ENCODE measurements at places on chromosomes 3 and 15. TPM values are rescaled to one million over a fixed set of nuclear protein-coding genes. Genes with fewer than 3 reads are reported as not detected.

CTXN2 gene
- total RNA-seq, result not detected

CDHR4 gene
- total RNA-seq, result not detected

PIGBOS1 gene
- total RNA-seq, result 9.8 TPM

TMEM108 gene
- 0.72 TPM for total RNA-seq

CAV3 gene
- not detected for total RNA-seq

RARRES1 gene
- 72.0 TPM for total RNA-seq

SCG3 gene
- 0.89 TPM for total RNA-seq

GRCh38 chr15:65632780-65633375, 11.1 kb downstream of the SLC24A1 start:
- DNase-seq, result no peak

GRCh38 chr15:81088470-81089013, 45.5 kb upstream of the CFAP161 start:
- no peak for DNase-seq

- DNase-seq, result no peak
These were observed 23.3 kb upstream of the ARIH1 start for GRCh38 chr15:72450805-72451204.

DNA sequence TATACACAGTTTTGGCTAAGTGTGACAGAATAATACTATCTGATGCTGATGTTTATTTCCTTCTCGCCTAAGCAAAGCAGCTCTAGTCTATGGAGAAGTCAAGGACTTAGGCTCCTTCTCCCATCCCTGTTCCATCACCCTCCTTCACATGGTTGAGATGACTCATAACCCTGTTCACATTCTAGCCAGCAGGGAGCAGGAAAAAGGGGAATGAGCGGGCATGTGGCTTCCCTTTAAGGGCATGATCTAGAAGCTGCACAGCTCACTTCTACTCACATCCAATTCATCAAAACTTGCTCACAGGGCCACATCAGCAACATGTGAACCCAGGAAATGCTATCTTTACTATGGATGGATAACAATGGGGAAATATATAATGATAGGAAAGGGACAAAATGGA, 40.9 kb downstream of the CBLB start:
- no peak for DNase-seq

DNA sequence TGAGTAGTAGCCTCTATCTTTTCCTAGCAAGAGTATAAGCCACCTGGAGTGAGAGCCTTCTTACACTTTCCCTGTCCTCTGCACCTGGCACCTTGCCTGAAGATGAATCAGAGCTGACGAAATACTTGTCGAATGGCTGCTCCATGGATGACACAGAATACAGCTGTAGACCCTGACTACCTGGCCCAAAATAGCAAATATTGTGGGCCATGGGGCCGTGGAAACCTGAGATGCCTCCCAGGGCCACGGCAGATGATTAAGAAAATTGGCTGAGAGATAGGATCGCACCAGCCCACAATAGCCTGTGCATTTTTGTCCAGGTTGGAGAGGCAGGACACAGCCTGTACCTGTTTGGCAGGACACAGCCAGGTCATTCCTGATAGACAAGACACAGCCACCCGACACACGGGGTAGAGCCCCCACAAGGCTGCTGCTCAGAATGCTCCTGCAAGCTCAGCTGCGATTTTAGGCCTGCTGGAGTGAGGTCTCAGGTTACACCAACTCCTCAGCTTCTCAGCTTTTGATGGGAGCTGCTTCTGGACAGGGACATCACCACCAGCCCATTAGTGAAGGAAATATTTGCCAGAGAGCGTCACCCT, 22.9 kb upstream of the TPM1 start:
- DNase-seq, result no peak

DNA sequence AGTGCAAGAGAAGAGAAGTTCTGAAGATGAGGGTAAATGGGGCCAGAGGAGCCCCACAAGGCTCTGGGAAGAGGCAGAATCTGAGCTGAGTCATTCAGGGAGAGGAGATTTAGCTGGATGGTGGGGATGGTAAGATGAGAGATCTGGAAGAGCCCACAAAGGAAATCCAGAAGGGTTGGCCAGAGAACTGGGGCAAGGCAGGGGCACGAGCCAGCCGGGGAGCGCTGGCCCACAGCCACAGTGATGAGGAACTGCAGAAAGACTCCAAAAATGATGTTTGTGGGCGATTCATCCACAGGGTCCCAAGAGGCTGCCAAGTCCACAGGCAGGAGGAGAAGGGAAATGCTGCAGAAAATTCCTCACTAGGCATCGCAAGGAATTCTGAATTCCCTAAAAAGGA, 75.9 kb upstream of the ATP2B2 start:
- no peak for DNase-seq

GRCh38 chr3:19190602-19191001, 42.3 kb downstream of the KCNH8 start:
- DNase-seq, result no peak

GRCh38 chr3:185325946-185326791, 36.8 kb upstream of the MAP3K13 start:
- no peak for DNase-seq

GRCh38 chr3:158743664-158744566, 11.7 kb upstream of the RARRES1 start:
- DNase-seq, result no peak

DNA sequence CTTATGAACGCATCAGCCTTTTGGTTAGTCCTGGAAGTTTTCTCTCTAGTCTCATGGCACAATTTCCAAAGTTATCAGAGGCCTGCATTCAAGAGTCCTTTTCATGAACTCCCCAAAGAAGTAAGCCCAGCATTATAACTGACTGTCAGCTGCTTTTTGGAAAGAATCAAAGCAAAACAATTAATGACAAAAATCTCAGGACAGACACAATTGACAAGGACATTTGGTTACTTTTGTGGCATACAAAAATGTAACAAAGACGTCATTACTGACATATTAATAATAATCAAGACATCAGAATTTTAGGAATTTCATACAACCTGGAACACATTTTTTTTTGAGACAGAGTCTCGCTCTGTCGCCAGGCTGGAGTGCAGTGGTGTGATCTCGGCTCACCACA, 21.2 kb downstream of the KATNBL1 start:
- DNase-seq, result no peak

- no peak for DNase-seq
These were observed 14.9 kb downstream of the ACOX2 start for GRCh38 chr3:58521917-58522631.

DNA sequence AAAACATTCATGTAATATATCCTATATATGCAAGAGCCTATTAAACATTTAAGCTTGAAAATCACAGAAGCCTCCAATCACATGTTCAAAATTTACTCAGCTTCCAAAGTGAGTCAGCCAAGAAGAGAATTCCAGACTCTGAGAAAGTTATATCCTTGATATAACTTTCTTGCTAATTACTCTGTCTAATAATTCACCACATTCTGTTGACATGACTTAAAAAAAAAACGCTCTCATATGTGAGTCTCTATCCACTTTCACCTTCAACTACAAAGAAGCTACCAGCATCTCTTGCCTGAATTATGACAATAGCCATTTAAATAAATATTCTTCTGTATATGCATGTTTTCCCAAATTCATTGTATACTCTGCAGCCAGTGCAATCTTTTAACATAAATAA, 1116.3 kb upstream of the CADM2 start:
- no peak for DNase-seq

GRCh38 chr3:13301286-13301987, 118.7 kb downstream of the NUP210 start:
- DNase-seq, result no peak

DNA sequence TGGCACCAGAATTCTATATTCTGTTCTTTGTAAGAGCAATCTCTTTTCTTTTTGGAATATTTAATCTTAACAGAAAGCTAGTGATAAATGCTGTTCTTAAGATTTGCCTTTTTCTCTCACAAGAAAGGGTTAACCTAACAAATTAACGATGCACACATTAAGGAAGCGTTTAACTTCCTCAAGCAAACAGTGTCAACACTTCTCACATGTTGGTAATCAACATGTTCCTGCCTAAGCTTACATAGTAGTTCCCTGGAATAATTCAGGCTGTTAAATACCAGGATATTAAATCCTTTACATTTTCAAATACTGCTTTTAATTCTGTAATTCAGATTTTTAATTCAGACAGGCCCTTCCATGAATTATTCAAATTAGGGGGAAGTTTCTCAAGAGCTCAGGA, 67.4 kb upstream of the RPL35A start:
- DNase-seq, result no peak

GRCh38 chr3:186971578-186971977, 41.3 kb downstream of the ST6GAL1 start:
- DNase-seq, result no peak

- DNase-seq, result peak; percentile 99
These were observed 72.4 kb downstream of the RBPMS2 start for GRCh38 chr15:64702816-64703631.

DNA sequence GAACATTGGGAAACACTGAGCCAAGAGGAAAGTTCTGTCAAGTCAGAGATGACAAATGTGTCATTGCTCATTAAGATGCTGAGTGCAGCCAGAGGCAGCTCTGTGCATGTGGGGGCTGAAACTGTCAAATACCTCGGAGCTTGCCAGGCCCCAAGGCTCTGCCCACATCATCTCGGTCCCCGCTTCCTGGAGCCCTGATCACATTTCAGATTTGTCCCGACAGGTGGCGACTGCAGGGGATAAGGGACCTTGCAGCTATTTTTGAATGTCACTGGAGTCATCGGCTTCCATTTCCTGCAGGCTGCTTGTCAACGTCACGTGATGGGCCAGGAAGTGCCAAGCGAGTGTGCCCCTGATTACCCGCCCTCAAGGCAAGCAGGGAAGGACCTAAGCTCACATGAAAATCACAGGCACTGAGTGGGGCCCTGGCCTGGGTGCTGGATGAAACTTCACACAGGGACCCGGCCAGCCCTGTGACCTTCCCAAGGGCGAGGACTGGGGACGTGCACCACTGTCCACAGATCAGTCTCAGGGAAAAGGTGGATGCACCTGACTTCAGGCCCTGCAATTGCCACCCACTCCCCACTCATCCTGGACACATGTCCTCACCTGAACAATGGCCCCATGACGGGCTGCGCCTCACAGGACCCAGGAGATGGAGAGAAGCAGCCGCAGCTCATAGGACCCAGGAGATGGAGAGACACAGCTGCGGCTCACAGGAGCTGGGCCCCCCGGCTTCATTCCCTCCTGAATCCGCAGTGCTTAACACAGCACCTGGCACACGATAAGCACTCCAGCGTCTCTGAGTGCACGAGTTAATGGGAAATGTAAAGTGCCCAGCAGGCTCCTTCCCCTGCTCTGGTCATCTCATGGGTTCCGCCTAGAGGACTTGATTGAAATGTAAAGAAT, 73.4 kb downstream of the NUP210 start:
- peak; percentile 33 for DNase-seq

GRCh38 chr15:95577927-95578326, 752.6 kb upstream of the NR2F2 start:
- no peak for DNase-seq

- DNase-seq, result no peak
These were observed 116.6 kb upstream of the PRR20G start for GRCh38 chr3:127404221-127405009.

- no peak for DNase-seq
These were observed 413.5 kb upstream of the THBS1 start for GRCh38 chr15:39167164-39168058.

- no peak for DNase-seq
These were observed 401 bp downstream of the RAMAC start for GRCh38 chr15:82986442-82986780.

DNA sequence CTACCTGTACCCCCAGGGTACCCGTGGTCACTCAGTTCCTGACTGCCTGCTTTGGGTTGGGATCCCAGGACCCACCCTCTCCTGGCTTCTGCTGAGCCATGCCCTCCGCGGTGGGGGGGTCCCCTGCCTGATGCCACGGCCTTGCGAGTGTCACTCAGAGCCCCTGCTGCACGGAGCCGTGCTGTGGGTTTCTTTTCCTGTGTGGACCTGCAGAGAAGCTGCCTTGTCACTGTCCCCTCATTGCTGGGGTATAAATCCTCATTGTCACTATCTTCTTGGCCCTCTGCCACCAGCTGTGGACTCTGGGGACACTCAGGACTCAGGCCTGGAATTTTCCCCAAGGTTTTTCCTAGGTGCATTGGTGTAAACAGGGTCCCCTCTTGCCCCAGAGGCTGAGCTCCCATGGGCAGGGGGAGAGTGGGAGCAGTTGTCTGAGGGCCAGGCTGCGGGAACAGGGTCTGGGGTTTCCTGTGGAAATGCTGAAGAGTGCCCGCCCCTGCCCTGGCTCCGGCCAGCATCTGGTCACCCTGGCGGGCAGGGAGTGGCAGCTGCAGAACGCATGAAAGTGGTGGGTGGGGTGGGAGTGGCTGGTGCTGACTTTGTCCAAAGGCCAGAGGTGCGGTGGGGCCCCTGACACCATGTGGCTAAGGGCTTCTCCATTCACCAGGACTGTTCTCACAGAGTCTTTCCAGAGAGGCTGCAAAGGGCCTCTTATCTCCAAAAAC, 191.7 kb downstream of the GOLGA6L6 start:
- peak; percentile 61 for DNase-seq

GRCh38 chr3:68467465-68467864, 464.9 kb downstream of the TAFA4 start:
- no peak for DNase-seq

DNA sequence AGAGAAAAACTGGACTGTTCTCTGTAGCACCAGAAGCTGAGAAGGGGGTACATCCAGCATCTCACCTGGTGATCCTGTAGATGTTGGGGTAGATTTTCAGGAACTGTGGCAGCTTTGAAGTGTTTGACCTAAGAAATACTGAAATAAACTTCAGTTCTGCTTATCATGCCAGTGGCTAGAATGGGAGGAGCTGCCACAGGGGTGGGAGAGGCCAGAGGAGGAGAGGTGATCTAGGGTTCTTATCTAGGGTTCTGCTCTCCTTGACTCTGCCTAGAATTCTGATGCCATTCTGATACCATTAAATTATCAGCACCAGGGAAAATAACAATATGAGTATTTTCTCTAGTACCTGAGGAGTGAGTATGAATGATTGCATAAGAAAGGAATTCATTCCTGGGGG, 10.2 kb upstream of the CPOX start:
- DNase-seq, result no peak

DNA sequence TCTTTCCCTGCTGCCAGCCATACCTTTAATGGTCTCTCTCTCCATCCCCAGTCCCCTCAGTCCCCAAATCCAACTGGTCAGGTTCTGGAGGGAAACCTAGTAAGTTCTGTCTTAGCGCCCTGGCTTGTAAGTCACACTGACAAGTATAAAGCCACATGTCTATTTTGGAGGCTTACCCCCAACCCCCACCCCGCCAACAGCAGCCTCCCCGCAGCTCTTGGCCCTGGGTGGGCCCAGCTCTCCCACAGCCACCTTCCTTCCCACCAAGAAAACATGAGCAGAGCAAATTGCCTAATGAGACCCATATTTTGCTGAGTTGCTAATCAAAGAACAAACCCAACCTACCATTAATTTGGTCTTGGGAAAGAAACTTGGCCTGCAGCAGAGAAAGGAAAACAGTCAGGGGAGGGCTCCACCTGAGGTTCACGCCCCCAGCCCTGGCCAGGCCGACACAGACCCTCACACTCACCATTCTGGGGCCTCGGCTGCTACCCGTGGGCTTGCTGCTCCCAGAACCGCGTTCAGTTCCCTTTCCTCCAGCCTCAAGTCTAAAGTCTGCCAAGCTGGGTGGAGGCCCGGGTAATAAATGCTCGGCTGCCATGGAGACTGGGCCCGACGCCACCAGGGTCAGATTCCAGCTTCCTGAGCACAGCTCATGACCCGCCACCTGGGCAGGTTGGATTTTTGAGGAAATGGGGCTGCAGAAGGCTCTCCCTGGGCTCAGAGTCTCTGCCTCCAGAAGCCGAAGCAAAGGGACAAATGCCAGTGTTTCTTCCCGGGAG, at the start of gene CALML4:
CALML4 (minus strand) TSS at position 557 of the 782 bp plus-strand sequence; CDS start at position 472, 85 bp downstream.
- peak; percentile 93 for DNase-seq

- no peak for DNase-seq
These were observed 451.0 kb downstream of the EPHB1 start for GRCh38 chr3:135246027-135246426.

Measured in mucosa of descending colon (tissue), 3 donors.